Smooth muscle cell of the pulmonary artery (primary cell): ENCODE measurements at places on chromosomes 12 and 14. TPM values are rescaled to one million over a fixed set of nuclear protein-coding genes. Genes with fewer than 3 reads are reported as not detected.

The ACRBP gene
- 0.13 and 0.26 TPM in 2 replicates for total RNA-seq

The CLEC4C gene
- not detected in 2 replicates for total RNA-seq

The TAS2R9 gene
- total RNA-seq = not detected in 2 replicates

The OR11H7 gene
- total RNA-seq = not detected in 2 replicates

The GEMIN2 gene
- 11.8 and 18.3 TPM in 2 replicates for total RNA-seq

The TMEM179 gene
- total RNA-seq = 0.07 TPM in 1 of 2 replicates, not detected in the other

The SYT10 gene
- not detected in 2 replicates for total RNA-seq
